Right cardiac atrium (tissue), 5 donors: ENCODE measurements at places on chromosomes 12 and 14.

GRCh38 chr12:32117316-32117715 is 10.7 kb downstream of the BICD1 start:
- no peak for DNase-seq

DNA sequence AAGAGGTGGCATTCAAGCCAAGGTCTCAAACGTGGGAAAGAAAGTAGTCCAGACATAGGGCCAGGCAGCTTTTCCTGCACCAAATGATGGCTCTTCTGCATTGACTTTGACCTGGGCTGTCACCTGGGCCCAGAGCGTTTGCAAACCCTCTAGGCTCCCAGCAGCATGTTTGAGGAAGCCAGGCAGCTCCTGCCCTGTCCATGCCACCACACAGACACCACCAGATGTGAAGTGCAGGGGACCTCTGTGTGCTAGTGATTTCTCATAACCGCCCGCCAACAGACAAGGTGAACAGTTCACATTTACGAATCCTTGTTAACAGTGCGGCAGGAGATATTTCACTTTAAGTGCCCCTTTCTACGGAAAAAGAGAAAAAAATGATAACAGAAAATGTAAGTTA is 49.8 kb upstream of the FAM222A start:
- DNase-seq: no peak

DNA sequence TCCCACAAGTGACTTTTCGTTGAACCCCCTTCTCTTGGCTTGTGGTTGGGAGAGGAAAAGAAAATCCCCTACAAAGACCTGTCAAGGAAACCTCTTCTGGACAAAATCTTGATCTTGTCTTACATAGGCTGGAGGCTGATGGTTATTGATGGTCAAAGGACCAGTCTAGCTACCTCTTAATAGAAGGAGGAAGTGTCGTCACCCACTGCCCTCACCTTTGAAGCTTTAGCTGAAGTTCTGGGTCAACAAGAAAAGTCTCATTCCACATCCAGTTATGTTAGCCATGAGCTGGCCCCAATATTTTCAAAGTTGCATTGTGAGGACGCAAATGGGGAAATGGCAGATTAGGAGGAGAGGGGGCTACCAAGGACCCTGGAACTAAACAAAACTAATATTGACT is 6.2 kb upstream of the KSR2 start:
- DNase-seq: no peak

GRCh38 chr12:126989532-126989931 is 1277.4 kb upstream of the TMEM132C start:
- no peak for DNase-seq

DNA sequence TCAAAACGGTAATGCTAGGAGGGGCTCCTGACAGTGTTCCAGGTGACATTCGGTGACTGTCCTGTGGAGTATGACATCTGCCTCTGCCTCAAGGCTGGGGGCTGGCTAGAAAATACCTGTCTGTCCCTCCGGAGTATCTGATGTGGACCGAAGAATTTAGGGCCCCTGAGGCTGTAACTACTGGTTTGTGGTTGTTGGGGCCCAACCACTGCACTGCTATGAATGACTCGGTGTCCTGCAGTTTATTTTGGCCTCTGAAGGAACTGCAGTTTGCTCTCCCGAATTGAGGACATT is 198.9 kb upstream of the CAND1 start:
- no peak for DNase-seq

GRCh38 chr14:76720382-76720813 is 40.9 kb upstream of the VASH1 start:
- DNase-seq: peak; percentile 96
